ENCODE measurements at places on chromosomes 2 and 18.

DNA sequence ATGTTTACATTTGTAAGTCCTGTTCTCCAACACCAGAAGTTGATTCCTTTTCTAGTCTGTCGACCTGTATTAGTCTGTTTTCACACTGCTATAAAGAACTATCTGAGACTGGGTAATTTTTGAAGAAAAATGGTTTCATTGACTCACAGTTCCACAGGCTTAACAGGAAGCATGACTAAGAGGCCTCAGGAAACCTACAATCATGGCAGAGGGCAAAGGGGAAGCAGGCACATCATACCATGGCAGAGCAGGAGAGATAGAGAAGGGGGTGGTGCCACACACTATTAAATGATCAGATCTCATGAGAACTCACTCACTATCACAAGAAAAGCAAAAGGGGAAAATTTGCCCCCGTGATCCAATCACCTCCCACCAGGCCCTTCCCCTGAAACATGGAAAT, 112.8 kb upstream of the MAP3K20 start:
- DNase-seq, result no peak

GRCh38 chr18:77970814-77971213, 721.2 kb downstream of the GALR1 start:
- no peak for DNase-seq

DNA sequence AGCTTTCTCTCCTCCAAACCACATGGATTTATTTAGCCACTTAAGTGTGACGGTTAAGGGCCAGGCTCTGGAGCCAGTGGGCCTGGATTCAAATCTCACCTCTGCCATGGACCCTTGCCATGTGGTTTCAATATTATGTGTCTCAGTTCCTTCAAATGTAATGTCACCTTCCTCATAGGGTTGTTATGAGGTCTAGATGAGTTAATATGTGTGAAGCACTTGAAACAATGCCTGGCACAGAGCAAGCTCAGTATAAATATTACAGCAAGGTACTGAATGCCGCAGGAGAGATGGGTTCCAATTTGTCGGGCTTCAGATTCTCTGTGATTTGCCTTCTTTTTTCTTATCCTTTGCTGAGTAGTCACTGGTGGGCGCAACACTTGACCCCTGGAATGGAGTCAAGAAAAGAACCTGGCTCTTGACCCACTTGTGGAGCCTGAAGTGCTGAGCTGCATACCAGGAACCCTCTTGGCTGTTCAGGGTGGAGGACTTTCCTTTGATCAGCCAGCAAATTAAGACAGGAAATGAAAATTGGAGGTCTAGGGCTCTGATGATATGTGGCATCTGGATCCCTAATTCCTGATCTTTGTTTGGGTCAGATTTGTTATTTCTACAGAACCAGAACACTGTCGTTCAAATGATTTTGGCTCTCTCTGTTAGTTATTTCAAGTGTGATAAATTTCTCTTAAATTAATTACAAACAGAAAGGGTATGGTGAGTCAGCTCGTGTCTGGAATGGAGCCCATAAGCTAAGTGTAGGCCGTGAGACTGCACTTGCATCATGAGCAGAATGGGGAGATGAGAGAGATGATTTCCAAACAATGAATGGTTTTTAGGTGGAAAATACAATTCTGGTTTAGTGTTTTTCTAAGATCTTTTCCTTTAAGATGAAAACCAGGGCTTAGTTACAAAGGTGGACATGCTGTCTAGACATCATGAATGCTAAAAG, 293.0 kb downstream of the KCNS3 start:
- DNase-seq, result no peak

- DNase-seq, result no peak
These were observed 91.7 kb upstream of the EPC2 start for GRCh38 chr2:148552675-148553331.

DNA sequence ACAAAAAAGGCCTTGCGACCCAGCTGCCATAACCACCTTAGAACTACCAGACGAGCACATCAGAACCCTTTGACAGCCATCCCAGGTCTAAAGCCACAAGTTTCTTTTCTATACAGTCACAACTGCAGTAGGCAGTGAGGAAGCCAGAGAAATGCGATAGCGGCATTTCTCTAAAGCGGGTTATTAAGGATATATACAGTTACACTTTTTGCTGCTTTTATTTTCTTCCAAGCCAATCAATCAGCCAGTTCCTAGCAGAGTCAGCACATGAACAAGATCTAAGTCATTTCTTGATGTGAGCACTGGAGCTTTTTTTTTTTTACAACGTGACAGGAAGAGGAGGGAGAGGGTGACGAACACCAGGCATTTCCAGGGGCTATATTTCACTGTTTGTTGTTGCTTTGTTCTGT, 48.8 kb downstream of the FEZ2 start:
- no peak for DNase-seq

GRCh38 chr18:57542126-57542525, 44.4 kb downstream of the FECH start:
- no peak for DNase-seq

GRCh38 chr18:11176481-11176881, 27.1 kb upstream of the PIEZO2 start:
- no peak for DNase-seq

DNA sequence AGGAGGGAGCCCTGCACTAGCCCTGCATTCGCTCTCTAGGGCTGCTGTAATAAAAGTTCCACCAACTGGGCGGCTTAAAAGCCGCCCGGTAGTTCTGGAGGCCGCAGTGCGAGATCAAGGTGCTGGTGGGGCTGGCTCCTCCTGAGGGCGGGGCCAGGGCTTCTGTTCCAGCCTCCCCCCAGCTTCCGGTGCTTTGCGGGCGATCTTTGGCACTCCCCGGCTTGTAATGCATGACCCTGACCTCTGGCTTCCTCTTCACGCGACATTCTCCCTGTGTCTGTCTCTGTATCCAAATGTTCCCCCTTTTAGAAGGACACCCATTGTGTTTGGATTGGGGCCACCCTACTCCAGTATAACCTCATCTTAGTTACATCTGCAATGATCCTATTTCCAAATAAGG, 84.5 kb downstream of the ZCCHC2 start:
- DNase-seq, result no peak

- DNase-seq, result no peak
These were observed 55.4 kb downstream of the ADI1 start for GRCh38 chr2:3463944-3464343.

DNA sequence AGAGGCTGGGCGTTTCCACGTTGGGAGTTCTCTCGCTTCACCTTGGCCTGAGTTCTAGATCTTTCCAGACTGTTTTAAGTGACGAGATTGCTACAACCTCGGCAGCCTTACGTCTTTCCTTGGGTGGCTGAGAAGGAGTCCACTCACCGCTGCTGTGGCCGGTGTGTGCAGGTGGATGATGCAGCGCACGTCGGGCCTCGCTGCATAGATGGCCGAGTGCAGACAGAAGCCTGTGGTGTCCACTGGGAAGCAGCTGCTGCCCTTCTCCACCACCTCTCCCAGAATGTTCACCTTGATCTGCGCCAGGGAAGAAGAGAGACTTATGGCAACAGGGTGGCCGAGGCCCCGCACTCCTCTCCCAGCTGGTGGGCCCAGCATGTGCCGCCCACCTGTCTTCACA, 75.7 kb downstream of the ADD2 start:
- DNase-seq, result no peak

DNA sequence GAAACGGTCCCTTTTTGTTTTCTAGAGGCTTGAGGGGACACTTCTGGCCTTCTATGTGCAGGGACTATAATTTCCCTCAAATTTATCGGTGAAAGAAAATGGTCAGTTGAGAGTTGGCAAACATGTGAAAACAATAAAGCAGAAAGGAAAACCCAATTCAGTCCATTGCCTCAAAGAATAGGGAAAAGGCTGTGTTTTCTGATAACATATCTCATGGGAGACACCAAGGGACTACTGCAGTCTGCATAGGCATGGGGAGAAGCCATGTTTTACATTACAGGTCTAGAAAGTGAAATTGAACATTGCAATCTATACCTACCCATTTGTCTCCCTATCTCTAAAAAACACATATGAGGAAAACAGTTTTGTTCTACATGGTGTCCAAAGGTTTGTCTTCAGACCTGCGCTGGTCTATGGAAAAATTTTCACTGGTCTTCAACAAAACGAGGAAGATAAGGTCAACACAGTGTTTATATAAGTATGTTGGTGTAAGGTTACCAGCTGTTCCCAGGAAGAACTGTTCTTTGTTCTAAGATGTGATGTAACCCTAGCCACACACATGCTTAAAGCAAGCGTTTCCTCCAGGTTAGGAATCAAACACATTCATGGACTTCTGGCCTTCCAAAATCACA, 179.7 kb downstream of the MREG start:
- DNase-seq, result no peak

DNA sequence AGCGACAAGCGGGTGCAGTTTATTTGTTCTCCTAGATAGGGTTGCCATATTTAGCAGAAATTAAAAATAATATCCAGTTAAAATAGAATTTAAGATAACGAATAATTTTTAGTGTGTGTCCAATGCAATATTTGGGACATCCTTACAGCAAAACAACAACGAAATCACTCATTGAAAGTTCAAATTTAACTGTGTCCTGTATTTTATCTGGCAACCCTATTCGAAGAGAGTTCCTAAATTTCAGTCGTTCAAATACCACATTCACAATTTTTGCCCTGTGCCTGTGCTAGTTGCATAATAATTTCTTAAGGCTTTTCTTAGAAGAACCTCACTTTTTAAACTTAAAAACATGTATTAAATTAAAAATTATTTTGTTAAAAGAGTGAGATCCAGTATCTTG, 664 bp downstream of the DGUOK start:
- DNase-seq, result no peak

DNA sequence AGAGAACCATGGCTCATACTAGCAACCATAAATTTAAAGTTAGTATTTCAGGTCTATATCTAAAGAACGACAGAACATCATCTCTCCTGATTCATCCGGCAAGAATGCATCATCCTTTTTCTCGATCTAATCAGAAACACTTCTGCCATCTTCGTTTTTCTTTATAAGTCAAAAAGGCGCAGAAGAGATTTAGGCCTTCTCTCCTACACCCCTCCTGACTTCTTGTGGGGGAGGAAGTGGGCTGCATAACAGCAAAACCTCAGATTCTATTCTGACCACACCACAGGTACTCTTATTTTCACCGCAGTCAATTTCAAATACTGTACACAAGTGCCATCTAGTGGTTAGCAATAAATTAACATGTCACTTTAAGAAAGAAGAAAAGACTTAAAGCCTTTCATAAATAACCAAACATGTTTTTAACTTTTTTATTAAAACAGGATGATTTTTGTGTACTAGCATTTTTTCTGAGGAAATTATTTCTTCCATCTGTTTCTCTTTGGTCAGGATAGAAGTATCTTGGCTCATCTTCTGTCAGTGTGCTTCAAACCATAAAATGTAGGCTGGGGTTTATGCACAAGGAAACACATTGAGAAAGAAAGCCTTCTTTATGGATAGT, 48.4 kb upstream of the PIK3C3 start:
- no peak for DNase-seq

DNA sequence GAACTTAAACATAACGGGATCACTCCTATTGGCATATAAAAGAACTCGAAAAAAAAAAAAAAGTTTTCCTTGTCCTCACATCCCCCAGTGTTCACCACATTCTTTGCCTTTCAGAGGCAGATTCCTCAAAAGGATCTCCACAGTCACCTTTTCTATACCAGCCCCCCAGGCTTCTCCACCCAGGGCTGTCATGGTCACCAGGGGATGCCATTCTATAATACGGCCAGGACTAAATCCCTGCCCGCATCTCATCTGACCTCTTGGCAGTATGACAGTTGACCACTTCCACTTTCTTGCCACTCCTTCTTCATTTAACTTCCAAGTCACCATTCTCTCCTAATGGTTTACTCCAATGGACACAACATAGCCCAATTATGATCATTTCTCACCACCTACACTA, 29.3 kb downstream of the SOS1 start:
- no peak for DNase-seq

GRCh38 chr2:105243961-105244360, 2.4 kb downstream of the GPR45 start:
- DNase-seq, result no peak

GRCh38 chr2:217288472-217289063, 428.7 kb upstream of the TNP1 start:
- no peak for DNase-seq

GRCh38 chr2:128510701-128511397, 192.2 kb upstream of the HS6ST1 start:
- no peak for DNase-seq

DNA sequence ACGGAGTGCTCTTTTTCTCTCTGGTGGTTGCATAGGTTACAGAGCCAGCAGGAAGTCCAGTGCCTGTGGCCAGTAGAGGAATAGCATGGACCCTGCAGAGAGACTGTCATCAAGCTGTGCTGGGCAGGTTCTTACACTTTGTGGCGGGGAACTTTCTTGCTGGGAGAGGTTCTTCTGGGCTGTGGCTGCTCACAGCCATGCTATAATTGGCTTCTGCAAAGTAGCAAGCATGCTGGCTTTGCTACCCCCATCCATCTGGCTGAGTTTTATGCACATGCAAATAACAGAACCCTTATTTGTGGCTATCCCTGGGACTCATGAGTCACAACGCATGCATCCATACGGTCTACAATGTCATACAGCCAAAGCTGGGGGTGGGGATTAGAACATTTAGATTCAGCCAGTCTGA, 68.9 kb downstream of the PLCL1 start:
- DNase-seq, result no peak

DNA sequence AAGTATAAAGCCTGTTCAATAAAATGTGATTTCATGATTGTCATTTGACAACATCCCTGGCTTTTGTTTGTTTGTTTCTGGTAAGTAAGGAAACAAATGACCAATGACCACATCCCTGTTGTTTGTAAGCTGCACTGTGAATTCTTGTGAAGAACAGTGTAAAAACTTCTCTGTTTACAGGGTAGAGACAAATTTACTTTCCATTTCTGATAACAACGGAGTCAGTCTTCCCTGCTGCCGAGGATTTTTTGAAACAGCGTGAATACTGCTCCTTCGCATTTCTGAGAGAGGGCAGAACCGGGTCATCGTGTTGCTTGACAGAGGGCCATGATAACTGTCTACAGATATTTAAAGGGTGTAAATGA, 38.4 kb upstream of the CTAGE1 start:
- DNase-seq, result no peak

GRCh38 chr2:200279857-200280256, 26.6 kb upstream of the SPATS2L start:
- no peak for DNase-seq

DNA sequence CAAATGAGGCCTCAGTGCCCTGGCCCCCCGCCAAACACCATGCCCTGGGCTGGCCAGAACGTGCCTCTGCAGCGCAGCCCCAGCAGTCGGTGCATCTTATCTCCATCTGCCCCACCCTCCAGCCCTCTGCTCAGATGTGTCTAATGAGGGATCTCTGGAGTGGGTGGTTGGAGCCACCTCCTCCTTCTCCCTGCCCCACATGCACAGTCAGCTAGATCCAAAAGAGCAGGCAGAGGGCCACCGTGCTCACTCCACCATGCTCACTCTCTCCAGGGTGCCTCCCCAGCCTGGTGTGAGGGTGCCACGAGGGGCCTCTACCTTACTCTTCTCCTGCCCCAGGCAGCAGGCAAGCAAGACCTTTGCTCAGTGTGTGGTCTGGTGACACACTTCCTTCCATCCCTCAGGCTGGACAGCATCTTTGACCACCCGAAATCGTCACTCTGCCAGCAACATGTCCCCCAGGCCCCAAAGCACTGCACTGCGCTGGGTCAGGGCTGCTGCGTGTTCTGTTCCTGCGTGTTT, 266.1 kb upstream of the HDAC4 start:
- no peak for DNase-seq

GRCh38 chr2:10375570-10376281, 72.4 kb downstream of the ODC1 start:
- no peak for DNase-seq

GRCh38 chr2:40737180-40737579, 285.3 kb upstream of the SLC8A1 start:
- no peak for DNase-seq

GRCh38 chr2:54983345-54984220, 66.7 kb downstream of the RTN4 start:
- no peak for DNase-seq

GRCh38 chr2:100408104-100408503, 9.4 kb downstream of the CHST10 start:
- no peak for DNase-seq
